GM12865 (cell line): ENCODE measurements at places on chromosomes 13 and 19.
A peak's percentile ranks its signal among the peaks of the same experiment; 100 is the strongest.

DNA sequence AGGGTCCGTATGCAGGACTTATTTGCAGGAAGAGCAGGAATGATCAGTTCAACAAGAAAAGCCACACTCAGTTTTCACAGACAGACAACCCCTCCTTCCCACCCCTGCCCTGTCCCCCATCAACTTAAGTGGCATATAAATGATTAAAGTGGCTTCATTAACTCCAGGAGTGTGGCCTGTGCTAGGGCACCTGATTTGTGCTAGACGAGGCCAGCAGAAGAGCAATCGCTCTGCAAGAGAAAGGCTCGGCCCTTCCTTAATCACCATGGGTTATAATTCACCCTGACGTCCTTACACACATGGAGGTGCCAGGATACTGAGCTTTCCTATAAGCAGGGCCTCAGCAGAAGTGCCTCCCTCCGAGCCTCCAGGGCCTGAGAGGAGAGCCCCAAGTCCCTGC is 14.6 kb downstream of the C19orf12 start:
- DNase-seq: no peak

DNA sequence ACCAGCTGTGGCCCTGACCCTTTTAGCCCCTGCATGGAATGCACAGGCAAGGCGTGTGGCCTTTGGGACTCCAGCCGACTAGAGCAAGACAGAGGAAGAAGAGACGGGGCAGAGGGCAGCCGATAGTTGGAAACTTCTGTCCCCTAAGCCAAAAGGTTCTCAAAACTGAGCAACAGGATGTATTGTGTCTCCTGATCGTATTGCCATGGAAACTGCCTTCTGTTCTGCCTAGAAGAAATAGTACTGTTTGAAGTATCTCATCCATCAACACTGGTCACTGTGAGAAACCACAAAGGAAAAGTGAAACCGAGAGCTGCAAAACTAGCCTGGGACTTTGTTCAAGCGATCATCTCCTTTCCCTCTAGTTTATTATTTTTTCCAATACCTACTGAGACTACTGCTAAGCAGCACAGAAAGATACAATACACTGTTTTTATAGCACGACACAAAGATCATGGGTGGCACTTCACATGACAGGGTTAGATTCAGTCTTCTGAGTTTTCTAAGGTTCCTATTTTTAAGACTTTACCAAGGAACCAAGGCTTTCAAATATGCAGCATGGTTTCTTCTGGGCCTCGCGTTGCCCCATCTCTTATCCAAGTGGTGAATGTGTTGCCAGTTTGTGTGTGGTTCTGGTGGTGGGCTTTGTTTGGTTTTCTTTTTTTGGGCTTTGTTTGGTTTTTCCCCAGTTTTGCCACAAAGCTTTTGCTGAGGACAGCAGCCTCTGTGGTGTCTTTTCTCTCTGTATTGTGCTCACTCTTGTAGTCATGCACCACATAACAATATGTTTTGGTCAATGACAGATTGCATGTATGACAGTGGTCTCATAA is 49.3 kb upstream of the GPR183 start:
- DNase-seq: peak; percentile 89

- no peak for DNase-seq
Measured at GRCh38 chr19:3881272-3882040, 971 bp downstream of the ATCAY start.

GRCh38 chr13:98843482-98843877 is 91.0 kb upstream of the SLC15A1 start:
- no peak for DNase-seq

DNA sequence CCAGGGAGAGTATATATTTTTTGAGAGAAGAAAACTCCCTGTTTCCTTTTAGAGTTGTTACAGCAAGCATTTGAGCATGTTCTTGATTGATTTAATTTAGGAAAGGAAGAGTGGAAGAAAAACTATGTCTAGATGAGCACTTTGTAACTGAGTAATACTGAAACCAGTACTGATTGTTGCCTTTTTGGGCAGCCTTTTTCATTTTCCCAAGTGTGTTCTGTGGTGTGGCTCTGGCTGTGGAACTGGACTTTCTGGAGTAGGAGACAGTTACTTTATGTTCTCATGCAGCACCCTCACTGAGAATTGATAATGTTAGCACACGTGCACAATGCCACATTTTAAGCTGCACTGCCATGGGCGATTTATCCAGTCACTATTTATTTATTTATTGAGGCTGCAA is 211.5 kb downstream of the LMO7 start:
- no peak for DNase-seq

GRCh38 chr19:55486971-55487923 is 989 bp upstream of the SSC5D start:
- DNase-seq: no peak

GRCh38 chr13:66780814-66781213 is 449.3 kb downstream of the PCDH9 start:
- no peak for DNase-seq

GRCh38 chr13:42396901-42397655 is 125.1 kb downstream of the AKAP11 start:
- DNase-seq: no peak

DNA sequence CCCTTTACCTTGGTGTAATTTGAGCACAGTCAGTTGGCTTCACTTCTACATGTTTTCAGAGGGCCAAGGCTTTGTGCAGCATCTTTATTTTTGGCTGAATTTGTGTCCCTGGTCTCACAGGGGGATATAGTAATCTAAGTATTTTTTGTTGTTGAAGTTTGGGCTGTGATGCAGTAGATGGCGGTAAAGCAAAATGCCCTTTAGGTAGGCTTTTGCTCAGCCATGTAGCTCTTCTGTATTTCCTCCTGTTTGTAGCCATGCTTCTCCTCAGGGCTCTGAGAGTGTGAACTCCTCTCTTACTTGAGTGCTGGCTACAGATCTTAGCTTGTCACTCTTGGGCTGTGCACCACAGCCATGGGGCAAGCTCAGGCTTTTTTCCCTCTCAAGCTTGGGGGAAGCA is 328.6 kb downstream of the SLITRK5 start:
- DNase-seq: no peak

GRCh38 chr13:54486421-54487166 is 1458.0 kb downstream of the OLFM4 start:
- no peak for DNase-seq

DNA sequence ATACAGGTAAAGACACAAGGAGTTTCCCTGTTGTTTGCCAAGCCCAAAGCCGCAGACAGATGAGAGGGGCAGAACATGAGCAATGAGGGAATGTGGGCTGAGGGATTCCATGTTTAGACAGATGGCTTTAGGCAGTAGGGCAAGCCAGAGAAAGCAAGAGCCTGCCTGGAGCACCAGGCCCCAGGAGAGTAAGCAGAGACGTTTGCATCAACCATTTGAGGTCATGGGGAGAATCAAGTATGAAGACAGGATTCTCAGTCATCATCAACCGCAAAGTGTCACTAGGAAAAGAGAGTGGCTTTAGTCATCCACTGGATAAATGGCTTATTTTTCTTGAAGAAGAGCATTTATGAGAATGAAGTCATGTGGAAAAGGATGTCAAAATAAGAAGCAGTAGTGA is 184.7 kb downstream of the COG6 start:
- DNase-seq: no peak

- no peak for DNase-seq
Measured at GRCh38 chr19:33849551-33850147, 53.0 kb downstream of the KCTD15 start.

DNA sequence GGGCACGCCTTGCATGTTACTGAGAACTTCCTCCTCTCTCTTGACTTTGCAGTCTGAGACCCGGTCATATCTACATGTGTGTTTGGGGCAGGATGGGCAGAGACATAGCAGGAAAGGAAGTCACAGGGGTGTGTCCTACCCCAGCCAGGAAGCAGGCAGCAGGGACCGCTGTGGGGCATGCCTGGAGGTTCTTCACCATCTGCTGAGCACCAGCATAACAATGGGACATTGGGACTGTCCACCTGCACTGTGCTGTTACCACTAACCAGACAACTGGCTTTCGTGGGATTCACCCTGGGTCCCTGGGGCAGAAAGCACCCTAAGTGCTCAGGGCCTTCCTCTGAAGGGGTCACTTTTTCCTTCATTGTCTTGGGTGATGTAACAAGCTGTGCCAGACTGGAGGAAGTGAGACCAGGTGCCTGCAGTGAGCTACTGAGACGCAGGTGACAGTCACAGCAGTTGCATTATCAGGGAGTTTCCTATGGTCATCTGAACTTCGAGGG is 2.6 kb upstream of the HAUS5 start:
- DNase-seq: peak; percentile 83

- no peak for DNase-seq
Measured at GRCh38 chr13:107649079-107649478, 566.3 kb downstream of the LIG4 start.

DNA sequence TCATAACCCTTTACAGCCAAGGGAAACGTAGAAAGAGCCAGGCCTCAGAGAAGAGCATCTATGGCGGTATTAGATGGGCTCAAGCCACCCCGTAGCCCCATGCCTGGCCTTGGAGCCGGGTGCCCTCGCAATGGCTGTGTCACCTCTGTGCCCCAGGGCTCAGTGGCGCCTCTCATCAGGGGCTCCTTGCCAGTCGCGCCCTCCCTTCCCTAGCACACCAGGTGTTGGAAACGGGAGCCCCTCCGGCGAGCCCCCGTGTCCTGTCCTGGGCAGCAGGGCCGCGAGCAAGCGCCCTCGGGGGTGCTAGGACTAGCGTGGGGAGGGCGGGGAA is 453 bp downstream of the ZNF256 start:
- no peak for DNase-seq

DNA sequence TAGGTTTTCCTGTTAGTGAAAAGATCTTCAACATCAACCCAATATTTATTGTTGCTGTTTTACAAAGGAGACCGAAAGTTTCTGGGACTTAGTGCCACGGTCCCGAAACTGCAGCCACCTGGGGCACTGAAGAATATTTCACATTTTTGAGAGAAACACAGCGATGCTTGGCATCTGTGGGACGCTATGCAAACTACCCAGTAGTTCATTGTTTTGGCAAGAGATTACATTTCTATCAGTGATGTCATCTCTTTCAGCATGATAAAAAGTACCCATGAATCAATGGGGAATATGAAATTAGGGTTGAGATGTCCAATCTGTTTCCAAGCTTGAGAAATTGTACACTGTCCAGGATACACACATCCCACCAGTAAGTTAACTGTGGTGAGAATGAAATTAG is 43.9 kb downstream of the TGDS start:
- DNase-seq: peak; percentile 31

DNA sequence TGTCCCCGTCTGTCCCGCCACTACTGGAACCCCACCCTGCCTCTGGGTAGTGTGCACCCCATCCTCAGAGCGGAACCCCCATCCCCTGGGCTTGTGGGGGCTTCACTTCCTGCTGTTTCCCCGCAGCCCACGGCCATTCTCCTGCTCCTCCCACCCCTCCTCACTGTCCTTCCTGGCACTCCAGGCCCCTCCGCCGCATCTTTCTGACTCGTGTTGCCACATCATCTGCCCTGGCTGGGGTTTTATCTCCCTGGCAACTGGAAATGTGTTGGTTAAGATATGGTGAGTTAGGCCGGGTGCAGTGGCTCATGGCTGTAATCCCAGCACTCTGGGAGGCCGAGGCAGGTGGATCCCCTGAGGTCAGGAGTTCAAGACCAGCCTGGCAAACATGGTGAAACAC is 37.3 kb downstream of the KDM4B start:
- DNase-seq: no peak
